Stimulated activated CD8-positive, alpha-beta memory T cell treated with anti-CD3 and anti-CD28 coated beads, Interleukin-7, amount 100 ng/mL, for 1 hour (primary cell): ENCODE measurements at places on chromosomes 1 and 21.

DNA sequence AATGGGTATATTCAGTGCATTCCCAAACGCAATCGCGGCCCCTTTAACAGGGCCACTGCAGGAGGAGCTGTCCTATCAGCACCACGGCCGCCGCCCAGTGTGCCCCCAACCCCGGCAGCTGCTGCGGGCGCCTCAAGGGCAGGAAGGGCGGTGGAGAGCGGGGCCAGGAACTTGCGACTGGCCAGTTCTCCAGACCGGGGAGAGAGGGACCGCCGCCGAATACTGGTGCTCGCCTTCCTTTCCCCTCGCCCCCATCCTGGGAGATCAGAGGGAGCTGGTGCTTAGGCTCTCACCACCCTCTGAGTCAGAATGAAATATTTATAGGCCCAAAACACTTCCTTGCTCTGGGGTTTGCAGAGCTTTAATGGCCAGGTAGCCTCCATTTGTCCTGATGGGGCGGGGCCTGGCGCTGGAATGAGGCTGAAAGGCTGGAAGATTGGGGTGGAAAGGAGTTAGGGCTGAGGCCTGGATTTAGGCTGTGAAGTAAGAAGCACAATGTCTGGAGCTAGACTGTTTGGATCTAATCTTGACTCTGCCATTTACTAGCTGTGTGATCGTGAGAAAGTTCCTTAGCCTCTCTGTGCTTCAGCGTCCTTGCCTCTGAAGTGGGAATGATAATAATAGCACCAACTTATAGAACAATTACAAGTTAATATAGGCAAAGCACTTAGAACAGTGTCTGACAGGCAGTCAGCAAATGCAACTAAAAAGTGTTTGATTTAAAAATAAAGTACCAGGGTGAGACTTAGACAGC is 75.5 kb downstream of the NAV1 start:
- DNase-seq: no peak

GRCh38 chr1:17119076-17119772 is at the start of gene PADI2:
Gene PADI2, minus strand, starts transcription at chr1:17119451. Its CDS starts 80 bp downstream, at chr1:17119371.
- DNase-seq: no peak

GRCh38 chr21:25550352-25551120 is 56.7 kb downstream of the MRPL39 start:
- DNase-seq: no peak

DNA sequence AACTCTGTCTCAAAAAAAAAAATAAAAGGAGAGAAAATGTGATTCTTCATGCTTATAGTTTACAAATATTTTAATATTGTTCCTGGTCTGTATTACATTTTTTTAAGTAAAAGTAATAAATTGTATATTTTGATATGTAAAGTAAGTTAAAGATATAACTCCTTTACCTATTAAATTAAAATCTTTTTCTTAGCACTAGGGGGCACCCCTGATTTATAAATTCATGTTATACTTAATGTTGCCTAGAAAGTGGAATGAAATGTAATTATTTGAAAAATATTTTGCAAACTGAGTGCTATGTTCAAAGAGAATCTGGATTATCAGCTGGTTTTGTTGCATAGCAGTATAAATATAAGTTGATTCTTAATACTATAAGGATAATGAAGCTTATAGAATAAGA is 49.2 kb downstream of the RALGPS2 start:
- DNase-seq: no peak

GRCh38 chr21:21163904-21164303 is 165.7 kb downstream of the NCAM2 start:
- no peak for DNase-seq

DNA sequence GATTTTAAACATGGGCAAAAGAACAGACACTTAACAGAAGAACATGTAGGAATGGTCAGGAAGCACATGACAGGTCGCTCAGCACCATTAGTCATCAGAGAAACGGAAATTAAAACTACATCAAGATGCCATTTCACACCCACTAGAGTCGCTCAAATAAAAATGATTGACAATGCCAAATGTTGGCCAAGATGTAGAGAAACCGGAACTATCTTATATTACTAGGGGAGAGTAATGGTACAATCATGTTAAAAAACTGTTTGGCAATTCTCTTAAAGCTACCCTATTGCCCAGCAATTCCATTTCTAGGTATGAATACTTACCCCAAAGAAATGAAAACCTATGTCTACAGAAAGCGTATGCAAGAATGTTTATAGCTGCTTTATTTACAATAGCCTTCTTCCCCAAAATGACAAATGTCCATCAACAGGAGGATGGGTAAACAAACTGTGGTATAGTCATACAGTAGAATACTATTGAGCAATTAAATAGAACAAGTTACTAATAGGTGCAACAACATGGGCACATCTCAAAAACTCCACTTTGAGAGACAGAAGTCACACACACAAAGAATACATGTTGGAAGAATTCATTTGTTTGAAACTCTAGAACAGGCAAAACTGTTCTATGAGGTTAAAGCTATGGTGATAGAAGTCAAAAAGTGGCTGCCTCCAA is 92.8 kb downstream of the ETS2 start:
- no peak for DNase-seq

DNA sequence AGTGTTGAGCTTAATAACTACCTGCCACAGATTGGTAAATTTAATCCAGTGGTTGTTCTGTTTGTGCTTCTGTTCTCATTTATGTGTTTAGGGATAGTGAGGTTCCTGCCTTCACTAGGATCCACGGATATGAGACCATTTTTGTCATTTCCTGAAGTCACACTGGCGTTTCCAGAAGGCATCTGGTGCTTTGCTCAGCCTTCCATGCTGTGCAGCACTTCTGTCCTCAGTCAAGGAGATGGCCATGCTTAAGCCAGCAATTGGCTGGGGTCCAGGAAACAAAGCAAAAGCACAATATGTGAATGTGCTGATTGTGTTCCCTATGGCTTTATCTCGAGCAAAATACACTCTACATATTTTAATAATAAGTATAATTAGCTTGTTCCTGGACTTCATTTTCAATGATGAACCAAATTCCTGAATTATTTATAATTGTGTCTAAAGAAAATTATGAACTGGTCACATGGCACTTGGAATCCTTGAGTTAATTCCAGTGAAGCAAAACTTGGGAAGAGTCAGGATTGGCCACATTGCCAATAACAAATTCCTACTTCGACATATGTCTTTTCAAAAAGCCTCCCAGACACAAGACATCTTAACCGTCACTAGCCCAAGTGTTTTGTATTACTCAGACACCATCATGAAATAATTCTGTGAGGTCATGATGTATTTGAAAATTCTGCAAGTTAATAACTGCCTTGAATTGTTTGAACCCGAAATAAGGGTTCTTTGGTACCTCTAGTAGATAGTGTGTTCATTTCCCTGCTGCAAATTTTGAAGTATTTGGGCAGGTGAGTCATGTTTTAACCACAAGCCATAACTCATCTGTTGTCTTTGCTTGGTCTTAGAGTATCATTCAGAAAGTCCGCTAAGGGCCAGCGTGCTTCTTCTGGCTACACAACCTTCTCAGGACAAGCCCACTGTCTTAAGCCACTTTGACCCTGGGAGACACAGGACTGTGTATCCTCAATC is 412.4 kb downstream of the DISC1 start:
- DNase-seq: no peak

GRCh38 chr21:25903607-25904006 is 168.8 kb downstream of the GABPA start:
- no peak for DNase-seq

- no peak for DNase-seq
Observed at GRCh38 chr1:110645821-110646735, 28.7 kb downstream of the KCNA3 start.

DNA sequence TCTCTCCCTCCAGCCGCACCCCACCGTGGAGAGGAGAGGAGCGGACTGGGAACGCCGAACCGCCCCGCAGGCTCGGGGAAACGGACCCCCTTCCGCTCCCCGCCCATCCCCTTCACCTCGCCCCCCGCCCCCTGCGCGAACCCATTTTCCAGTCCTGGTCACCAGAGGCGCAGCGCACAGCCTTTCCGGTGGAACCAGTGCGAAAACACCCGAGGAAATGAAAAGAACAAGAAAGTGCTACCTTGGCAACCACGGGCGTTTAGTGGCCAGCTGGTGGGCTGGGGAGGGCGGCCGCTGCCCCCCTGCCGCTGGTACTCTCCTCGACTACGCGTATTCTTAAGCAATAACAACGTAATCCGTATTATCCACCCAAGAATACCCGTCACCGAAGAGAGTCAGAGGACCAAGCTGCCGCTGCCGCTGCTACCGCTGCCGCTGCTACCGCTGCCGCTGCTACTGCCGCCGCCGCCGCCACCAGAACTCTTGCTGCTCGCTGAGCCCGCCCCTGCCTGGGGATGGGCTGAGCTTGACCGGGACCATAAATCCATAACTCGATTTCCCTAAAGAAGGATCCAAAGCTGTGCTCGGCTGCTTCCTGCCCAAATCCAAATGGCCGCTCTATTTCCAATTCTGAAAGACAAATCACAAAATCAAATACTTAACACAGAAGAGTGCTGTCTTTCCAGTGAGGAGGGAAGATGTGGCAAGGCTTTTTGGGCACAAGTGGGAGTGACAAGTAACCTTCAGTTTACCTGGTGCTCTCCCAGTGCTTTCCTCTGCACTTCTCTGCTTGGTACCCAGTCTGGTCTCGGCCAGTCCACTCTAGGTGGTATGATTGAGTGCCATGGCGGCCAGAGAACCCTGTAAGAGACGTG is 125.2 kb upstream of the DPYD start:
- no peak for DNase-seq

- no peak for DNase-seq
Observed at GRCh38 chr1:45883658-45884057, 80.2 kb downstream of the MAST2 start.

DNA sequence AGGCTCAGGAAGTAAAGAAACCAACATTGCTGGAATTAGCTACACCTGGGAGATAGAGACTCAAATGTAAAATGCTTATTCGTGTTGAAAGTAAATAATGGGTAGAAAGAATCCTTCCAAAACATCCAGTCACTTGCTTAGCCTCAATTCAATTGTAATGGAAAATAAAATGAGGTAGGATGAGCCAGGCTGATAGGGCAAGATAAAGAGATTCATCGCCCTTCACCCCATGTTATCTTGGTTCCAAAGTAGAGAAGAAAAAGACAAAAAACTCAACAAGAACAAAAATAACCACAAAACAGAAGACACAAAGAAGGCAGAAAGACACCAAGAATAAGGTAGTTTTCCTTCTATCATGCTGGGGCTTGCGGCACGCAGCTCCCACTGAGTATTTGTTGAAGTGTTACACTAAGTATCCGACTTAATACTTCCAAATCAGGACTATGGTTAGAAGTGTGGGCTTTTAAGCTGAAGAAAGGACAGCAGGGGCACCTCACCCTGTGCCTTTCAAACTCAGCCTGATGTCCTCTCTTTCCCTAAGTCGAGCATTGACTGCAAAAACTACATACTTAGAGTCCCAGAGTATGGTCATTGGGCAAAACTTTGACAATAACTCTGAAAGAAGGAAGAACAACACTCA is 202.1 kb downstream of the VAV3 start:
- DNase-seq: no peak

DNA sequence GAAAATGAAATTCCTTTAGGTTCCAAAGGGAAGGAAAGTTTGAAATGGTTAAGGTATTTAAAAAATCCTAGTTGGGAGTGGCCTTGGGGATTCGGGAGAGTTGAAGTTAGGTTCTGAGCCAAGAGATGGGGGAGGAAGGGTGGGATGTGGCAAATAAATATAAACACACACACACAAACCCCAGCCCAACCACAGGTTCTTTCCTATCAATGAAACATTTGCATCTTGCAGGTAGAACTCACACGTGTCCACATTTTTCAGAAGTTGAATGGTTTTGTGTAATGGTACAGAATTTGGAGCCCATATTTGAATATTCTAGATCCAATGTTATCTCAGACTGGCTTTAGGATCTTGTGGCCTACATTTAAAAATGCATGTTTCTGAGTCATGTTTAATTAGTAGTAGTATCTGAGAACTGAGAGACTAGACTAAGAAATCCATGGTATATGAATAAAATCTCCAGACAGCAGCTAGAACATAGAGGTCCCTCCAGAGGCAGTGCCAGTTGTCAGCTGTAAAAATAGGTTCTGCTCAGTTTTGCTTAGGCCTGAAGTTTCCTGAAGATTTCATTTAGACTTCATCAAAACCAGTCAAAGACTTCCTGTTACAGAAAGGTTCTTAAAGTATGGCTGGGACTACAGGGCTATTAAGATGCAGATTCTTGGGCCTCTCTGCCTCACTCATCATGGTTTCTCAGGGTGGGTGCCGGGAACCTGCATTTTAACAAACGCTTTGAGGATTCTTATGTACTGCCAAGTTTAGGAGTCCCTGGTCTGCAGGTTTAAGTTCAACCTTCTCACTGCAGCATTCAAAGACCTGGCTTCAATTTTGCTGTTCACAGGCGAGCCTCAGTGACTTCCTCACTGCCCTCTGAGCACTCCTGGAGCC is 21.3 kb downstream of the RUNX1 start:
- no peak for DNase-seq

GRCh38 chr1:78779831-78780230 is 130.2 kb downstream of the IFI44 start:
- no peak for DNase-seq

DNA sequence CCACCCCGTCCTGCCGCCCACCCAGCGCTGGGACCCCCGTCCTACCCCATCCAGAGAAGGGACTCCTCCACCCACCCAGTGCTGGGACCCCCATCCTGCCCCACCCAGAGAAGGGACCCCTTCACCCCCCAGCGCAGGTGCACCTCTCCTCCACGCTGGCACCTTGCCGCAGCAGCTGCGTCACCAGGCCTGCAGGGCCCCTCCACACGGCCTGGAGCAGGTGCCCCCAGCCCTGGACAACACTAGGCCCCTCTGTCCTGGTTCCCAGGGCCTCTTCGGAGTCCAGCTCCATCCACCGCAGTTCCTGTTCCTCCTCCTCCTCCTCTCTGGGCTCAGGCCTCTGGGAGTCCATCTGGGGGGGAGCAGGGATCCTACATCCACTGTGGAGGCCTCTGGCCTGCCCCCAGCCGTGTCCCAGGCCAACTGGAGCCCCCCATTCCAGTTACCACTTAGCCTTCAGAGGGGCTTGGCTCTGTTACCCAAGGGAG is 378 bp downstream of the ANKRD65 start:
- DNase-seq: no peak

DNA sequence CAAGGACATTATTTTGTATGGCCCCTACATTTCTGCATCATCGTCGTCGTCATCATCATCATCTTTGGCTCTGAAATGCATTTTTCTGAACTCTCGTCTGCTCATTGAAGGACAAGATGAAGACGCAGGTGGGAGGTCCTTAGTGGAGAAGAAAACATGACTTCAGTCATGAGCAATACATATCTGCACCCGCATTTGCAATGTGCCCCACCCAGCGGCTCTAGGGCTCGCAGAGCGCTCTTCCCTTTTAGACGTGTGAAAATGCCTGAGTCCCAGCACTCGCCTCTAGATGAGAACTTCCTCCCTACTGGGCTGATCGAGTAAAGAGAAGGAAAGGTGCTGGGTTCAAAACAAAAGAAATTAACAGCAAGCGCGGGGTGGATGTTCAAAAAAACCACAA is 10.1 kb downstream of the C1orf174 start:
- no peak for DNase-seq

- DNase-seq: no peak
Observed at GRCh38 chr1:65065524-65066418, 82.2 kb upstream of the AK4 start.

GRCh38 chr1:47828978-47829377 is 168.2 kb downstream of the TRABD2B start:
- no peak for DNase-seq
